Colonic mucosa (tissue), 4 donors: ENCODE measurements at places on chromosomes 4 and X.

GRCh38 chr4:37073226-37073840, 171.2 kb upstream of the NWD2 start:
- DNase-seq: no peak

GRCh38 chr4:3269991-3270611, 21.1 kb downstream of the MSANTD1 start:
- peak; percentile 8 for DNase-seq

DNA sequence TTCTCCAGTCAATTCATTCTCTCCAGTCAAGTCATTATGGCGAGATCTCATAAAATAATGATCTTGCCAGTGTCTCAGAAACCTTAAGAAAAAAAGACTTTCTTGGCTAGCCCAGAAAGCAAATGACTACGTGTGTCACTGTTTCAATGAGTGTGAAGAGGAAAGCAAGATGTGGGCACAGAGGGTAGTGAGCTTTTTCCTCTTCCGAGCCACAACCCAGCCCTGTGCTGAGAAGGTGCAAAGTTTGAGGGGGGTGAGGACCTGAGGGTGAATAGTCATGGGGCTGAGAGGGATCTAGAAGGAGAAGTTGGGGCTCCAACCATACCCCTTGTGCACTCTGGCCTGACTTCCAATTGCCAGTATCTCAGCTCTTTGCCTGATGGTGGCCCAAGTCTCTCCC, 85.6 kb upstream of the EGFL6 start:
- no peak for DNase-seq

DNA sequence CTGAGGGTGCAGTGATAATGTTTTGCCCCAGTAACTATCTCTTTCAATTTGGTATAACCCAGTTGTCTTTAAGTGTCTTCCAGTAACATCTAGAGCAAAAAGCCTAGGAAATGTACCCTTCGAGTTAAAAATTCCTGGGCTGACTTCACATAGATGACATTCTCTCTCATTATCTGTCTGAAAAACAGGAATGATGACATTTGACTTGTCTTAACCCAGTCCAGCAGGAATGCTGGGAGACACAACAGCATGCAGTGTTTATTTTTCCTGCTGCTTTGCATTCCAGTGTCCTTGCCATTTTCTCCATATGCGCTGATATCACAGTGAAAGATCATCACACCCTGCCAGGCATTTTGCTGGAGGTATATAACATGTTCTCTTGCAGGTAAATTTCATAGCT, 130.0 kb downstream of the SOWAHB start:
- DNase-seq: no peak
